Osteoblast (primary cell): ENCODE measurements at places on chromosomes 3 and 15. TPM values are rescaled to one million over a fixed set of nuclear protein-coding genes. Genes with fewer than 3 reads are reported as not detected.

- peak; percentile 87 for DNase-seq
- peak overlapping the region; percentile 72 for H3K4me3 ChIP-seq
- H3K27me3 ChIP-seq, result peaks cover 32% of the 10 kb centered on the region
- H3K27ac ChIP-seq, result no peak overlapping the region
Observed at GRCh38 chr3:183178833-183179549, 16.5 kb upstream of the LAMP3 start.

The CX3CR1 gene
- total RNA-seq, result under 0.01 TPM in 2 replicates

The FANCD2OS gene
- total RNA-seq, result not detected in 2 replicates

DNA sequence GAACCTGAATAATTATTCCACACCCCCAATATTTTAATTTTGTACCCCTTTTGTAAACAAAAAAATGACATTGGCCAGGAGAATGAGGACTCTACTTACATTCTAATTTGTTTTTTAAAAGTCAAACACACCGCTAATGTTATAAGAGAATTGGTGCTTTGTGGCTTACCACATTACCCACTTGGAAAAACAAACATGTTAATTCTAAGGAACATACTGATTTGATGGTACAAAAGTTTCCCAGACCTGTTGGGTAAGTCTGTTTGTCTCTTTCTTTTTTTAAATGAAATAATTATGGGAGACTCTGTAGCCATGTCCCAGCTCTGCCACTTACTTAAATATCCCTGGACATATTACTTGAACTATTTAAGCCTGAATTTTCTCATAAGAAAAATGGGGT, 352.5 kb upstream of the C2CD4B start:
- no peaks in the 10 kb centered on the region for H3K27me3 ChIP-seq
- H3K4me3 ChIP-seq, result no peak overlapping the region
- DNase-seq, result no peak
- H3K27ac ChIP-seq, result no peak overlapping the region

The HGD gene
- under 0.01 TPM in 2 replicates for total RNA-seq

GRCh38 chr3:139533781-139534454, 5.6 kb downstream of the RBP1 start:
- H3K27ac ChIP-seq, result no peak overlapping the region
- peak; percentile 68 for DNase-seq
- no peaks in the 10 kb centered on the region for H3K36me3 ChIP-seq
- H3K27me3 ChIP-seq, result peaks cover under 1% of the 10 kb centered on the region
- peaks cover 11% of the 10 kb centered on the region for H3K4me1 ChIP-seq

DNA sequence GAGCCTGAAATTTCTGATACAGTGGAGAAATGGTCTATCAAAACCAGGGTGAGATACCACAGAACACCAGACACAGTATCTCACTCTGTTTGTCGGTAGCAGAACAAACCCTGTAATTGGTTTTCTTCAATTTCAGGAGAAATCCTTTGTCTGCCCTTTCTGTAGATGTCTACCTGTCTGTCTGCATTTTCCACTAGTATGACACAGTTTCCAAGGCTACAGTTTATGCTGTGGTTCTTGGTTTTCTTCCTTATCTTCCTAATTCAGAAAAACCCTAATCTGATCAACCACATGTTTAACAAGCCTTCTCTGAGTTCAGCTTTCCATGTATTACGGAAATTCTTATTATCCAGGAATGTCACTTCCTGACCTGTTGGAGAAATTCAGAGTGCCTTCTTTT, 70.8 kb downstream of the SCN11A start:
- H3K27me3 ChIP-seq, result no peaks in the 10 kb centered on the region
- H3K4me1 ChIP-seq, result peaks cover 6% of the 10 kb centered on the region
- no peak for DNase-seq
- H3K4me3 ChIP-seq, result no peak overlapping the region
- no peaks in the 10 kb centered on the region for H3K36me3 ChIP-seq

The CACNA2D3 gene
- total RNA-seq, result under 0.01 and 0.36 TPM in 2 replicates
